ENCODE measurements at places on chromosomes 5 and 9. TPM values are rescaled to one million over a fixed set of nuclear protein-coding genes. Genes with fewer than 3 reads are reported as not detected.
A peak's percentile ranks its signal among the peaks of the same experiment; 100 is the strongest.

- no peak for DNase-seq
- H3K4me3 ChIP-seq, result no peak overlapping the region
- H3K4me1 ChIP-seq, result peaks cover 5% of the 10 kb centered on the region
- H3K36me3 ChIP-seq, result no peaks in the 10 kb centered on the region
Measured at GRCh38 chr5:151348789-151349188, 1.4 kb upstream of the SLC36A2 start.

GRCh38 chr5:83726912-83727311 lies 6.3 kb upstream of the HAPLN1 start:
- peaks cover 7% of the 10 kb centered on the region for H3K4me1 ChIP-seq
- no peak overlapping the region for H3K4me3 ChIP-seq
- peaks cover 7% of the 10 kb centered on the region for H3K27me3 ChIP-seq
- no peaks in the 10 kb centered on the region for H3K36me3 ChIP-seq
- no peak for DNase-seq
- no peak overlapping the region for H3K27ac ChIP-seq

- no peak for DNase-seq
- H3K36me3 ChIP-seq, result no peaks in the 10 kb centered on the region
- H3K27me3 ChIP-seq, result no peaks in the 10 kb centered on the region
- H3K4me1 ChIP-seq, result no peaks in the 10 kb centered on the region
Measured at GRCh38 chr5:40367255-40367654, 312.5 kb upstream of the PTGER4 start.

GRCh38 chr9:106954974-106955850 lies 92.2 kb downstream of the ZNF462 start:
- H3K4me3 ChIP-seq, result no peak overlapping the region
- DNase-seq, result no peak
- no peaks in the 10 kb centered on the region for H3K27me3 ChIP-seq
- H3K27ac ChIP-seq, result no peak overlapping the region
- peaks cover 18% of the 10 kb centered on the region for H3K36me3 ChIP-seq

DNA sequence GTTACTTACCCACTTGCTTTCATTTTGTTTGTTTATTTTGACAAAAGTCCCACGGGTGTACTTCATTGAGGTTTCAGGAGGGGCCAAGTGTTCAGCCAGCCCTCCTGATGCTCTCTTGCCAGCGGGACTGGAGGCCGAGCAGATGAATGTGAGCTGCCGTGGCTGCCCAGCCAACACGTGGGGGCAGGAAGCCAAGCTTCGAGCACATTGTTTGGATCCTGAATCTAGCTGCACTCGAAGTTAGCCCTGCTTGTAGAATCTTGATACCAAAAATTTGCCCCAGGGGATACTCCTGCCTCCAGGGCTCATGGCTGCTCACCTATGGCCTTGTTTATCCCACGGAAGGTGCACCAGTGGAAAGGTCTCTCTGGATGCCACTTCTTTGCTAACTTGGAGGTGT lies 49.3 kb downstream of the RASGEF1C start:
- DNase-seq, result no peak
- H3K27me3 ChIP-seq, result peaks cover 10% of the 10 kb centered on the region
- H3K4me1 ChIP-seq, result no peaks in the 10 kb centered on the region
- no peak overlapping the region for H3K4me3 ChIP-seq
- H3K36me3 ChIP-seq, result no peaks in the 10 kb centered on the region
- no peak overlapping the region for H3K27ac ChIP-seq

- H3K36me3 ChIP-seq, result no peaks in the 10 kb centered on the region
- no peak for DNase-seq
- H3K27ac ChIP-seq, result no peak overlapping the region
- no peaks in the 10 kb centered on the region for H3K27me3 ChIP-seq
- H3K4me3 ChIP-seq, result no peak overlapping the region
Measured at GRCh38 chr9:98917746-98918487, 25.8 kb upstream of the COL15A1 start.

- no peak overlapping the region for H3K4me3 ChIP-seq
- no peak overlapping the region for H3K27ac ChIP-seq
- peak; percentile 69 for DNase-seq
- peaks cover 4% of the 10 kb centered on the region for H3K4me1 ChIP-seq
- no peaks in the 10 kb centered on the region for H3K36me3 ChIP-seq
Measured at GRCh38 chr5:171596391-171596878, 177.0 kb downstream of the FGF18 start.

DNA sequence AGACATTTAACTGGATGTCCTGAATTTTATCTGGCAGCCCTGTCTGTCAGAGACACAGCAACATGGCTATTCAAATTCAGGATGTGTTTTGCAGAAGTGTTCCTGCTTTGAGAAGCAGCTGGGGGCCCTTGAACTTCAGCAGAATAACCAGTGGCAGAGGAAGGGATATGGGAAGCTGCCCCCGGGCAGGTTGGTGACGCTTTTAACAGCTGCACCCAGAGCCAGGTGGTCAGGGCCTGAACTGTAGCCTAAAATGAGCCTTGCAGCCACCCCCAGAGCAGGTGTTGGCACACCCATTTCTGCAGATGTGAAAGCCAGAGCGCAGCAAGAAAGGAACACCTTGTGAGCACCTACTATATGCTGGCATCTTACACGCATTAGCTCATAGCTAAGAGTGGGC lies 128.7 kb upstream of the BOD1 start:
- H3K4me3 ChIP-seq, result no peak overlapping the region
- H3K4me1 ChIP-seq, result no peaks in the 10 kb centered on the region
- H3K36me3 ChIP-seq, result no peaks in the 10 kb centered on the region

GRCh38 chr5:67404256-67405100 lies 207.9 kb upstream of the CD180 start:
- H3K4me1 ChIP-seq, result peaks cover 3% of the 10 kb centered on the region
- H3K27ac ChIP-seq, result no peak overlapping the region
- H3K4me3 ChIP-seq, result no peak overlapping the region
- no peak for DNase-seq

DNA sequence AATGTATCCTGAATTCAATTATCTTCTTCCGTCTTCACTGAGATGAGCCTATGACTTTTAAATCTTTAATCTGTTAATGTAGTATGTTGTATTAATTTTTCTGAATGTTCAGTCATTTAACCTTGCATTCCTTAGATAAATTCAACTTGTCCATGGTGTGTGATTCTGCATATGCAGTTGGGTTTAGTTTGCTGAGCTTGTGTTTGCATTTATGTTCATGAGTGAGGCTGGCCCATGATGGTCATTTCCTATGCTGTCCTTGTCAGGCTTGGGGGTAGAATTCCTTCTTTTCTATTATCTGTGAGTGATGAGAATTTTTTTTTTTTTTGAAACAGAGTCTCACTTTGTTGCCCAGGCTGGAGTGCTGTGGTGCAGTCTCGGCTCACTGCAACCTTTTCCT lies 131.8 kb upstream of the COL5A1 start:
- H3K4me1 ChIP-seq, result no peaks in the 10 kb centered on the region
- H3K36me3 ChIP-seq, result no peaks in the 10 kb centered on the region
- H3K4me3 ChIP-seq, result no peak overlapping the region

DNA sequence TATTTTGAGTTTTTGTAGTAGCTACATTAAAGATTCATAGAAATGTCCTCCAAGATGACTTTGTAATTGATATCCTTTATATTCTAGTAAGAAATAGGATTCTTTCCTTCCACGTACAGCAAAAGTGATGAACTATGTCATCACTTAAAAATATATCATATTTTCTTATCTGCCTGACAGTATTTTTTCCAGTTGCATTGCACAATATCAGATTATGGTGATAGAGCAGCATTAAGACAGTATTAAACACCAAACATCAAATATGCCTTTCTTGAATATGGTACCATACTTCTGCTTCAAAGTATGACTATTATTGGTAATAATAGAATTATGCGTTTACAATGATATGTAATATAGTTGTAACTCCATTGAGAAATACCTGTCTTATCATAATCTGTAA lies 919.8 kb upstream of the EDIL3 start:
- no peak overlapping the region for H3K4me3 ChIP-seq
- H3K27ac ChIP-seq, result no peak overlapping the region
- no peaks in the 10 kb centered on the region for H3K4me1 ChIP-seq

DNA sequence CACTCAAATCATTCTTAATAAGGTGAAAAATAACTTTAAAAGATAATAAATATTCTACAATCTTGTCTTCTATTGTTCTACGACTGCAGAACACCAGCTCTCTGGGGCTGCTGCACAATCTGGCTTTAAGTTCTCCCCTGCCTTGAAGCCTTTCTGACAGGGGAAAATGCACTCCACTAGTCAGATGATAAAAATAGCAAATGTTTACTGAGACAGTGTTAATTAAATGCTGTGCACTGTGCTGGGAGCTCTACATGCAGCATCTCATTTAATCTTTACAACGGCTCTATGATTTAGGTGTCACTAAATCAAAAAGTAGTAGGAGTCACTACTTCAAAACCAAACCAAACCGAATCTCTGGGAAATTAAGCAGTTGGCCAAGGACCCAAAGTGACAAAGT lies 132.7 kb downstream of the SLIT3 start:
- peaks cover 24% of the 10 kb centered on the region for H3K4me1 ChIP-seq
- H3K36me3 ChIP-seq, result no peaks in the 10 kb centered on the region
- H3K27me3 ChIP-seq, result no peaks in the 10 kb centered on the region
- no peak overlapping the region for H3K4me3 ChIP-seq

- no peak overlapping the region for H3K4me3 ChIP-seq
- H3K27me3 ChIP-seq, result no peaks in the 10 kb centered on the region
- no peak overlapping the region for H3K27ac ChIP-seq
- H3K36me3 ChIP-seq, result no peaks in the 10 kb centered on the region
- H3K4me1 ChIP-seq, result no peaks in the 10 kb centered on the region
- no peak for DNase-seq
Measured at GRCh38 chr9:119221276-119221675, 148.0 kb downstream of the BRINP1 start.

DNA sequence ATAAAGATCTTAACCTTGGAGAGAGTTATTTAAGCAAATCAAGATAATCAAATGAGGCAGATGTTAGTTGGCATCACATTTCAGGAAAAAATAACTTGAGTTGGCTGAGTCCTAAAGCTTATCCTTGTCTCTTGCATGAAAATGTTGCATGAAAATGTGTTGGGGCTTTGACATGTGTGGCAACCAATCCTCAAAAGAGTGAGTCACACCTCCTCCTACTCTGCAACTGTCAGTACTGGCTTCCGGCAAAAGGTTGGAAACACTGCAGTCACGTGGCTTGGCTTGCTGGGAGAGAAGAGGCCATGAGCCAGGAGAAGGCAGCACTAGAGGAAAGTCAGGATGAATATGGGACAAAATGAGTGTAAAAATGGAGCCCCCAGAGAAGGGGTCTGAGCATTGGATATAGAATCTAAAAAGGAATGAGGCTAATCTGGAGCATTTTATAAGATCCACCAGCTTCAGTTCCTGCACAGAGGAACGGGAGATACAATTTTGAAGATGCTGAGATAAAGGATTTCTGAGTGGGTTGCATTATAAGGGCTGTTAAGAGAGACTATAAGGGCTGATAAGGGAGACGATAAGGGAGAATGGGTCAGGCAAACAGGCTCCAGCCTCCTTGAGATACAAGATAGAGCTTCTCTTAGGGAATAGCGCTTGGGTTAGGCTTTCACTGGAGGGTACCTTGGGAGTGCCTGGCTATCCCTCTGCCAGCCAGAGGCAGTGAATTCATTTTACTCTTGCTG lies 43.1 kb downstream of the SPATA31D1 start:
- peaks cover 16% of the 10 kb centered on the region for H3K4me1 ChIP-seq
- no peak for DNase-seq
- no peak overlapping the region for H3K27ac ChIP-seq
- H3K4me3 ChIP-seq, result no peak overlapping the region

DNA sequence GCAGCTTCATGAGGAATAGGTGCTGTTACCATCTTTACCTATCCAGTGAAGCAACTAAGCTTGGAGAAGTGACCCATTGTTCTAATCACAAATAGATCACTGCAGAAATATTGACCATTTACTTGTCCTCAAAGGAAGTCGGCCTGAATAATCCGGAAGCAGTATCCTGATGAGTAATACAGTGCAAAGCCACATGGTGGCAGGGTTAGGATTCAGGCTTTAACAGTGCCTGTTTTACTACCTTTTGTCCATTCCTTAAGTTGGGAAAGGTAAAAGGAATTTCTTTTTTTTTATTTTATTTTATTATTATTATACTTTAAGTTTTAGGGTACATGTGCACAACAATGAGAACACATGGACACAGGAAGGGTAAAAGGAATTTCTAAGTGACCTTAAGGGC lies 336.3 kb downstream of the KDM4C start:
- no peak overlapping the region for H3K27ac ChIP-seq
- H3K27me3 ChIP-seq, result no peaks in the 10 kb centered on the region
- H3K4me3 ChIP-seq, result no peak overlapping the region
- H3K36me3 ChIP-seq, result no peaks in the 10 kb centered on the region
- peaks cover 15% of the 10 kb centered on the region for H3K4me1 ChIP-seq
- no peak for DNase-seq

- peaks cover 58% of the 10 kb centered on the region for H3K36me3 ChIP-seq
- peaks cover 21% of the 10 kb centered on the region for H3K4me1 ChIP-seq
- no peak overlapping the region for H3K27ac ChIP-seq
- DNase-seq, result no peak
Measured at GRCh38 chr9:37436540-37436939, 14.0 kb downstream of the GRHPR start.

GRCh38 chr5:148781766-148782165 lies 44.6 kb upstream of the ADRB2 start:
- H3K4me3 ChIP-seq, result no peak overlapping the region
- H3K27ac ChIP-seq, result no peak overlapping the region
- H3K36me3 ChIP-seq, result no peaks in the 10 kb centered on the region
- no peaks in the 10 kb centered on the region for H3K27me3 ChIP-seq
- no peak for DNase-seq

DNA sequence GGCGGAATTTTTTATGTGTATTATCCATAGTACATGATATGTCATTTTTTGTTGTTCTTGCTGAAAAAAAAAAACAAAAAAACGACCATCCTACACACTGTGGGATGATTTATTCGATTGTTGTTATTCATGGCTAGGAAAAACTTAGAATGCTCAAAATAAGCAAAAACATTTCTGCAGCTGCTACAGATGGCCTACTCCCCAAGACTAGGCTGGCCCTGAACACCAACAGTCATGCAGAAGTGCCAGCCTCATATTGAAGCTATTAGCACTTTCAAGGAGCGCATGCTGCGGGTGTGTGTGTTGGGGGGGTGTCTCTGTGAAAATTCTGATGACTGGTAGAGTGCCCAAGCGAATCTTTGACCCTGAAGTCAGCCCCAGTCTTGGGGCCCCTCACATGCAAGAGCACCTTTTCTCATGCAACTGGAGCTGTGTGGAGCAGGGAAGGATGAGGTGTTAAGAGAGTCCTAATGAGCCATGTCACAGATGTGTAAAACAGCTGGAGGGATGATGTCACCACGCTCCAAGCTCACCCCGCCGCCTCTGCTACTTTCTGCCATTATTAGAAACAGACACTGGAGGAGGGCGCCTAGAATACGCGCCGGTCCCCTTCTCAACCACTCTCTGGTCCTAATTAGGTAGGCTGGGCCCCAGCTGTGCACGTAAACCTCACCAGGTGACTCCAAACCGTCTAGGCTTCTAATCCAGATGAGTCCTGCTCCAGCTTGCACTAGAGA lies 61.0 kb upstream of the SMIM23 start:
- H3K27ac ChIP-seq, result no peak overlapping the region
- no peak overlapping the region for H3K4me3 ChIP-seq
- peaks cover 5% of the 10 kb centered on the region for H3K4me1 ChIP-seq
- DNase-seq, result peak; percentile 76
- no peaks in the 10 kb centered on the region for H3K36me3 ChIP-seq
- H3K27me3 ChIP-seq, result peaks cover 12% of the 10 kb centered on the region

Gene FOXD4L5
- not detected for total RNA-seq

Gene EMB
- total RNA-seq, result 22.5 TPM

Gene GABRA6
- not detected for total RNA-seq

Gene RGS7BP
- total RNA-seq, result 1.4 TPM

Gene C9
- not detected for total RNA-seq

Gene C1QTNF3
- 6.9 TPM for total RNA-seq

Gene C9orf153
- 0.34 TPM for total RNA-seq

Gene TPRN
- 14.1 TPM for total RNA-seq

Gene ALDH7A1
- 71.2 TPM for total RNA-seq

Gene FRRS1L
- total RNA-seq, result not detected
